ENCODE measurements at places on chromosomes 7 and 10. TPM values are rescaled to one million over a fixed set of nuclear protein-coding genes. Genes with fewer than 3 reads are reported as not detected.

The SEMA3A gene
- 0.21 TPM for total RNA-seq

The SLC18A3 gene
- total RNA-seq = 0.10 TPM

The WNT16 gene
- total RNA-seq = 0.21 TPM

The WEE2 gene
- total RNA-seq = 0.31 TPM

The ZP3 gene
- 1.7 TPM for total RNA-seq

The GIMAP2 gene
- 159 TPM for total RNA-seq

The CPA4 gene
- total RNA-seq = 0.21 TPM

The HOXA10 gene
- total RNA-seq = 0.63 TPM

The MMS19 gene
- total RNA-seq = 30.2 TPM

The HKDC1 gene
- 1.0 TPM for total RNA-seq

The PTPRN2 gene
- total RNA-seq = 0.31 TPM

The COL17A1 gene
- not detected for total RNA-seq

The MPP7 gene
- 24.5 TPM for total RNA-seq

The AZGP1 gene
- total RNA-seq = not detected

The CUBN gene
- total RNA-seq = 6.8 TPM

The PBLD gene
- 2.7 TPM for total RNA-seq

The XRCC2 gene
- total RNA-seq = 0.42 TPM

The CCL24 gene
- not detected for total RNA-seq

The PRSS37 gene
- total RNA-seq = 0.10 TPM

The SPDYE6 gene
- total RNA-seq = not detected

The NME8 gene
- total RNA-seq = 1.7 TPM

The PLEKHS1 gene
- 0.21 TPM for total RNA-seq

The EPO gene
- total RNA-seq = not detected

The LSM5 gene
- 15.8 TPM for total RNA-seq

The C10orf105 gene
- 0.31 TPM for total RNA-seq

The GIMAP8 gene
- 4.2 TPM for total RNA-seq

The GNAI1 gene
- total RNA-seq = 0.73 TPM

The SUN3 gene
- 0.10 TPM for total RNA-seq

The DNAJC12 gene
- total RNA-seq = not detected

The CDHR3 gene
- total RNA-seq = 4.4 TPM

The PDZD7 gene
- total RNA-seq = 0.21 TPM

The MAT1A gene
- not detected for total RNA-seq

The UPK3BL2 gene
- 15.0 TPM for total RNA-seq

The PSD gene
- total RNA-seq = 4.1 TPM

The SKIDA1 gene
- not detected for total RNA-seq
